Progenitor cell of endocrine pancreas (in vitro differentiated cells): ENCODE measurements at places on chromosomes 4 and X. TPM values are rescaled to one million over a fixed set of nuclear protein-coding genes. Genes with fewer than 3 reads are reported as not detected.

DNA sequence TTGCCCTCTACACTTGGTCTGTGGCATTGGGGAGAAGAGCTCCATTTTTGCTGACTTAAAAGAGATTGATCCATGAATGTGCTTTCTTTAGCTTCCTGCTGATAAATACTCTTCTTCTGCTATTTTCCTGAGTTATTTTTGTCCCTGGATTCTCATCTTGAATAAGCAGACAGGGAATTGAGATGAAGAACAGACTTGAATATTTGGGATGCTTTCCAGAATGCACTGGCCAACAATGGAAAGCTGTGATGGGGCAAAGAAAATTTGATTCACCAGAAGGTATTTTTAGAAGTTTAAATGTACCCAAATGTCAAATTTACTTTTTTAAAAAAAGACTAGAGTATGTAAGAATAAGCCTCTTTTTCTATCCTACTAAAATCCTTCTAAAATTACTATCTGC is 309.9 kb upstream of the PPP1R2C start:
- DNase-seq: no peak
- H3K27ac ChIP-seq: no peak overlapping the region
- H3K4me3 ChIP-seq: no peak overlapping the region
- no peaks in the 10 kb centered on the region for H3K27me3 ChIP-seq
- H3K36me3 ChIP-seq: no peaks in the 10 kb centered on the region

DNA sequence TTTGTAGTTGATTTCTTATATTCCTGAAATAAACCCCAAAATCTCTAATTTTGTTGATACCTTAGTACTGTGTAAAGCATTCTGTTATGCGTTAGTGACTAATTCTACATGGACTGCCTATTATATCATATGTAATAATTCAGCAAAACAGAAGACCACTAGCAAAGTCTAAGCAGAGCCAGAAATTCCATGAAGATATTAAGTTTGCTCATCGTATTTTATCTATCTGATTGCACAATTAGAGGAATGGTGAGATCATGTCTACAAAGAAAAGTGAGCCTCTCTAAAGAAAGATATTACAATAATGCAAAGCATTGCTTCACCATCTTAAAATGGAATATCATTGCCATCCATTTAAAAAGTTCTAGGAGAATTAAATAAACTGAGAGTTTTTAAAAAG is 374.6 kb upstream of the SLC7A11 start:
- no peaks in the 10 kb centered on the region for H3K4me1 ChIP-seq
- H3K36me3 ChIP-seq: no peaks in the 10 kb centered on the region
- no peak for DNase-seq
- H3K27me3 ChIP-seq: no peaks in the 10 kb centered on the region

GRCh38 chr4:108080747-108081146 is 88.0 kb downstream of the LEF1 start:
- no peak overlapping the region for H3K4me3 ChIP-seq
- no peaks in the 10 kb centered on the region for H3K4me1 ChIP-seq
- H3K27ac ChIP-seq: no peak overlapping the region
- no peaks in the 10 kb centered on the region for H3K36me3 ChIP-seq
- peaks cover 14% of the 10 kb centered on the region for H3K27me3 ChIP-seq

DNA sequence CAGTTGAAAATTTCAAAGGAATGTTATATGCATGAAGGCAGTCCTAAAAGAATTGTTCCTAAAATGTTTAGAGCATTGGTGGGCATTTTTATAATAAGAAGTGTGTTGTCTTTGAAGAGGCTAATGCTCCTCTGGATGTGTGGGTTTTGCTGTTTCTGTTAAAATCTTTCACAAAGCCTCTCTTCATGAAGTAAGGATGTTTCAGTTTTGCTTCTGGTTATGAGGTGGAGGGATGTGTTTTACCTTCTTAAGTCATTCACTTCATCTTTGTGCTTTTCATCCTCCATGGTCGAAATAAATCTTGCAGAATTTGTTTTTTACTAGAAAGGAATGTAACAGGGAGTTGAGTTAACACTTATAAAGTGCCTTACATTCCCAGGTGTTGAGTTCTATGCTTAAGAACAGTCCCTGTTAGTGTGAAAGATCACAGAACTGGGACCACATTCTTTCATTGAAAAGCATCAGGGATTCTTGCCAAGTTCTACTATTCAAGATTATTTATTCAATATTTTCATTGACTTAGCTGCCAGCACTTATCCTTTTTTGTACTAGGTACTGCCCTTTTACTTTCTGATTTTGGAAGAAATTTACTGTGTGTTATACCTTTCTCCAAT is 21.1 kb downstream of the FHIP1A start:
- H3K36me3 ChIP-seq: no peaks in the 10 kb centered on the region
- H3K27me3 ChIP-seq: no peaks in the 10 kb centered on the region
- no peak overlapping the region for H3K4me3 ChIP-seq
- no peak for DNase-seq
- H3K27ac ChIP-seq: no peak overlapping the region

DNA sequence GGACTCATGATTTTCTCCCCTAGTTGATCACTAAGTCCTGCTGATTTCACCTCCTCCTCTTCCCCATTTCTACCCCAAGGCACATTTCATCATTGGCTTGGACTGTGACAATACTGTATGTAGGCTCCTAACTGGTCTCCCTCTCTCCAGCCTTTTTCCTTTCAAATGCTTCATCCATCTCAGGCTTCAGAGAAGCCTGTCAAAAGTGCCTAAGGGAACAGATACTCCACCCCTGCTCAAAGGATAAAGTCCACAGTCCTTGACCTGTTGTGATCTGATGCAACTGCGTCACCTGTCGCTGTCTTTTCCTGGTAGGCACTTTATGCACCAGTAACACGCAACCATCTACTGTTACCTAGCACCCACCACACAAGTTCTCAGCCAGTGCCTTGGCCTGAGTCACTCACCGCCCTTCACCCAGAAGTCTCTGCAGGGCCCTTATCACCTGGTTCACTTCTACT is 12.8 kb downstream of the SCARB2 start:
- no peak for DNase-seq
- H3K27ac ChIP-seq: peak overlapping the region; percentile 14
- H3K27me3 ChIP-seq: no peaks in the 10 kb centered on the region
- H3K4me3 ChIP-seq: no peak overlapping the region
- H3K36me3 ChIP-seq: peaks cover 4% of the 10 kb centered on the region
- H3K4me1 ChIP-seq: peaks cover 30% of the 10 kb centered on the region

Gene HELT
- total RNA-seq: not detected in 2 replicates

Gene ZDHHC15
- 2.3 and 2.7 TPM in 2 replicates for total RNA-seq
